NCI-H774 (cell line): ENCODE measurements at places on chromosomes 16 and 17.

GRCh38 chr17:75824666-75825065, 19.5 kb downstream of the UNC13D start:
- DNase-seq, result no peak

DNA sequence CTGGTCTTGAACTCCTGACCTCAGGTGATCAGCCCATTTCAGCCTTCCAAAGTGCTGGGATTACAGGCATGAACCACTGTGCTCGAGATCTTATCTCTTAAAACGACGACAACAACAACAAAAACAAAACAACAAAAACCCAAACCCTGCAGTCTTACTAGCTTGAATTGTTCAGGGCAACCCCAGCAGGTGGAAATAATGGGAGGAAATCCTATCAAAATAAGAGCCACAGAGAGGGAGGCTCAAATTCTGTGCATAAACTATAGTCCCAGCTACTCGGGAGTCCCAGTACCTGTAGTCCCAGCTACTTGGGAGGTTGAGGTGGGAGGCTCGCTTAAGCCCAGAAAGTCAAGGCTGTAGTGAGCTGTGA, 16.5 kb upstream of the ATP6V0A1 start:
- DNase-seq, result no peak

DNA sequence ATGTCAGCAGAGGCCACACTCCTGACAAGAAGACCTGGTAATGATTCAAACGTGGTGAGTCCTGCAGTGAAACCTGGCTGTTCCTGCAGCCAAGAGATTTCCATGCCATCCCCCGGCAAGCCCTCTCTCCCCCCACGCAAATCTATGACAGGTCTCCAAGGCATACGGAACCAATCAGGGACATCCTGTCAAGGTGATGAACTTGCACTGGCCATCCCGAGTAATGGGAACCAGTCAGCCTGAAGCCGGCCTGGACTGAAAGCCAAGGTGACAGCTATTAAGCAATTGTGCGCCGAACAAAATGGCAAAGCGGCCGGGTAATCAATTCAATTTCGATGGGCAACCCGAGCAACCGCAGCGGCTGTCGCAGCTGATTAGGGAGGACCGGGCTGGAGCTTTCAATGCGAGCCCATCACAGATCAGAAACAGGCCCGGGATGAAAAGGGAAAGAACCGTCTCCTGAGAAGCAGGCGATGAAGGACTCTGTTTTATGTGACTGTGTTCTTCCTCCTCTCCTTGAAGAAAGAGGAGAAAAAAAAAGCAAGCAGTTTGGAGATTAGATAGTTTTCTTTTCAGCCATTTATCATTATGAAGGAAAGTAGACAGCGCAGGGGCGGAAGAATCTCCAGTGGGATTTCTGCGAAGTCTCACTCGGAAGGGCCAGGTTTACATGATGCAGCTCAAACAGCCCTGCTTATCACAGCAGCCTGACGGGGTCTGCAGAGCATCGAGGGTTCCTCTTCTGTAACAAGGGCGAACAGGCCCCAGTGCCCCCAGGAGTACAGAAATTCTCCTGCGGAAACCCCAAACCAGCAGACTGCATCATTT, 35.2 kb downstream of the TBX4 start:
- DNase-seq, result no peak

DNA sequence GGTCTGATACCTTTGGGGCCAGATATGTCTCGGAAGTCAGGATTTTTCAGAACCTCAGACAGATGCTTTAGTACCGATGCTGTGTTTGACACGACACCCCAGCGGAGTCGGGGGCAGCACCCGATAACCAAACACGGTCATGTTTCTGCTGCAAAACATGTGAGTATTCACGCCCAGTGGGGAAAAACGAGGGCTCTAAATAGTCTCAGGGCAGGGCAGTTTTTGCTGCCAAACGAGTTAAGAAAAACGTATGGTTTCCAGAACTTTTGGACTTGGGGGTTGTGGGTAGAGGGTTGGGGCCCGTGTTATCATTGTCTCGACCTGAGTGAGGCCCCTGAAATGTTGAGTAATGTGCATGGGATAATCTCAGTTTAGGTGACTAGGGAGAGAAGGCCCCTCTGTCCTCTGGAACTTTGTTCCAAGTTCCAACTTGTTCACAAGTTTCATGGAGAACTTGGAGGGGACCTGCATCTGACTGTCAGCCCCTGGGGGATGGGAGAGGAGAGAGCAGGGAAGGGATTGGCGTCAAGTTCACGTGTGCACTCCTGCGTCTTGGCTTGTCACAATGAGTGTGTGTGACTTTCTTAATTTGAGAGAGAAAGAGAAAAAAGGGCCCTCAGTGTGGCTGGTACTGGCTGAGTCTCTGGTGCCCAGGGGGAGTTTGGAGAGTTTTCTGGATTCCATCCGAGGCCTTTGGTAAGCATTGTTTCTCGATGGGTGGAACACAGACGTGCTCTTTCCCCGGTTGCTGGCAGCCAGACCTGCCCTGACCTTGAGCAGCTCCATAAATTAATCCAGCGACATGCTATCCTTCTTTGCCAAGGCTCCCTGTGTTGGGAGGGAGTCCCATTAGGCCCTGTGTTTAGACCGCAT, 83.9 kb upstream of the CIBAR2 start:
- no peak for DNase-seq

DNA sequence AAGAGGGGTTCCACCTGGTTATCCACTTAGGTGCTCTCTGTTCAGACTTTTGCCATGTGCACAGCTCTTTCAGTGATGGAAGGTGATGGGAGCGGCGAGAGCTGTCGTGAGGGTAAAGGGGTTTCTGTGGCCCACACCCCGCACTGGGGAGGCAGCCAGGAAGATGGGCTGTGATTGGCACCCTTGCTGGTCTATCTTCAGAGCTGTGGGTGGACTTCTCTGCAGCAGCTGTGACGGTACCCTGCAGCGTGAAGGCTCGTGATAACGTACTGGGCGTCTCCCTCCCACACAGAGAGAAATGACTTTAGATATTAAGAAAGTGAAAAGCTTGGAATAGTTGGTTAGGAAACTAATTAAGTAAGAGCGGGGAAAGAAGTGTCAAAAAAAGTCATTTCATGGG, 45.8 kb downstream of the MPRIP start:
- no peak for DNase-seq

- DNase-seq, result no peak
Measured at GRCh38 chr16:85720302-85720637, 30.6 kb downstream of the C16orf74 start.

- no peak for DNase-seq
Measured at GRCh38 chr16:85132456-85133289, 20.4 kb upstream of the CIBAR2 start.

DNA sequence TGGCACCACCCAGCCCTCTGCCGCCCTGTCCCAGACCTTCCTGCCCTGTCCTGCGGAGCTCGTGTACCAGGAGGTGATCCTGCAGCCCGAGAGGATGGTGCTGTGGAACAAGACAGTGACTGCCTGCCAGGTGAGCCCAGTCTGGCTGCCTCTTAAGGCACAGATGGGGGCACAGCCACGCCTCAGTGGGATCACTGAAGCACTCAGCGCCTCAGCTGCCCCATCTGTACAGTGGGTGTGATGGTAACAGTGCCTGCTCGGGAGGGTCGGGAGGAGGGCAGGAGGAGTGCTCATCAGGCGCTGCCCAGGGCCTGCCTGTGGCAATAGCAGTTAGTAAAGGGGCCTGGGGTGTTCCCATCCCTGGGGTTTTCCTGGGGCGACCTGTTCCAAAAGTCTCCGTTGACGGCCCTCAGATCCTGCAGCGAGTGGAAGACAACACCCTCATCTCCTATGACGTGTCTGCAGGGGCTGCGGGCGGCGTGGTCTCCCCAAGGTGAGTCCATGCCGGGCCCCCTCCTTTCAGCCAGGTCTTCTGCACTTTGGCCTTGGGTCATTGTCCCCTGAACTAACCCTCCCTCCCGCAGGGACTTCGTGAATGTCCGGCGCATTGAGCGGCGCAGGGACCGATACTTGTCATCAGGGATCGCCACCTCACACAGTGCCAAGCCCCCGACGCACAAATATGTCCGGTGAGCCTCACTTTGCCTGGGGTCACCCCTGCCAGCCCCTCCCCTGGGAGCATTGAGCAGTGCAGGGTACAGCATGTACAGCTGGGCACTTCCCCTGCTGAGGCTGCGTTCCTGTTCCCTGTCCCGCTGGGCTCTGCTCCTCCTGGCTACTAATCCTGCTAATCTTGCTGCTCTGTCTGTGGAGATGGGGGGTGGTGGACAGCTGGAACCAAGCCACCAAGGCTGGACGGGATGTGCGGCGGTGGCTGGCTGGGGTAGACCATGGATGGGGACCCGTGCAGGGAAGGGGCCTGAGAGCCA, 4.5 kb upstream of the TCAP start:
- no peak for DNase-seq

DNA sequence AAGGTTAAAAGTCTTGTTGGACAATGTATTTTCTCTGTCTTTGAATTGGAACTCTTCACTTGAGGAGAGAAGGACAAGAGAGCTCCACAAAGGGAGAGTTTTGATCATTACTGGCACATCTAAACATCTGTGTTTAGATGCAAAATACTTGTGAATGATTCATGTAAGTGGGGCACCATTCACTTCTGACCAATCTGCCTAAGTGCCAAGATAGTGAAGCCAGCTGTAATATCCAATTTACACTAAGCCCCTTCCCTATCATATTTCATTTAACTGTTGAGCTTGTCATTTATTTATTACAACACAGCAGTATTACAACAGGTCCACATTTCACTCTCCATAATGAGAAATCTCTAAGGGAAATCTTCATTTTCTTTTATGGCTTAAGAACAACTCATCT, 832.3 kb upstream of the GOT2 start:
- no peak for DNase-seq

DNA sequence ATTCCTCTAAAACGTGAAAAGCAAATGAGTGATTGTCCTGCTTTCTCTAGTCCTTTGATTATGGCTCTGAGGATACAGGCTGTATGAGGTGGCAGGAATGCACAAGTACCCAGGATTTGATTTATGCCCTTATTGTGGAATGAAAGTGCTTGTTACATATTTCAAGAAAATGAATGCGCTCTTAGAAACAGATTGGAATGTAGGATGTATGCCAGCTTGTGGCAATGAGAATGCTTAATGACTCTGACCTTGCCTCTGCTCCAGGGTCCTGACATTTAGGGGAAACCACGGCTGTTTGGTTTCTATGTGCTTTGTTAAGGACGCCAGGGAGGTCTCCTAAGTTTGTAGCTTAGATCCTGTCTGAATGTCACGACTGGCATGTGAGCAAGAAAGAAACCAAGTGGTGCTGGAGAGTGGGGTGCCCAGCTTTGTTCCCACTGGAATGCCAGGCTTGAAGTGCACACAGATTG, 22.0 kb downstream of the PRCD start:
- no peak for DNase-seq
